Stimulated activated CD4-positive, alpha-beta T cell treated with anti-CD3 and anti-CD28 coated beads, Interleukin-2, amount 100 ng/mL, for 24 hours (primary cell): ENCODE measurements at places on chromosomes 1 and 21.
A peak's percentile ranks its signal among the peaks of the same experiment; 100 is the strongest.

- no peak for DNase-seq
These were observed 12.9 kb downstream of the CERS2 start for GRCh38 chr1:150961756-150962155.

- DNase-seq: peak; percentile 38
These were observed 1.1 kb downstream of the ZSWIM5 start for GRCh38 chr1:45205011-45205909.

GRCh38 chr1:110035236-110035752 is 870 bp downstream of the STRIP1 start:
- no peak for DNase-seq

DNA sequence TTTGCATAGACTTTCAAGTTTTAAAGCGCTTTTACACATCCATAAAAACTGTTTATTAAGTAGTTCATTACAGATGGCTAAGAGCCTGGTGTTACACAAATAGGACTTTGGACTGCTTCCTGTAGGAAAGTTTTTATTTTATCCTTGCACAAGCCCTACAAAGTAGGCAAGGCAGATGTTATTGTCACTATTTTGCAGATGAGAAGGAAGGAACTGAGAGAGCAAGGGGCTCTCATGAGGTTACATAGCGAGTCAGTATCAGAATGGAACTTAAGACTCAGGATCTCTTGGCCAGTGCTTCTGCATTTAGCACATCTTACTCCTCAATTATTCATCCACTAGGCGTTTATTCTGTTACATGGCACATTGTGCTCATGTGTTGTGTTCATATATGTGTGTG is 2.6 kb upstream of the MAPKAPK2 start:
- no peak for DNase-seq

GRCh38 chr1:236301080-236301957 is 19.6 kb upstream of the ERO1B start:
- DNase-seq: no peak

DNA sequence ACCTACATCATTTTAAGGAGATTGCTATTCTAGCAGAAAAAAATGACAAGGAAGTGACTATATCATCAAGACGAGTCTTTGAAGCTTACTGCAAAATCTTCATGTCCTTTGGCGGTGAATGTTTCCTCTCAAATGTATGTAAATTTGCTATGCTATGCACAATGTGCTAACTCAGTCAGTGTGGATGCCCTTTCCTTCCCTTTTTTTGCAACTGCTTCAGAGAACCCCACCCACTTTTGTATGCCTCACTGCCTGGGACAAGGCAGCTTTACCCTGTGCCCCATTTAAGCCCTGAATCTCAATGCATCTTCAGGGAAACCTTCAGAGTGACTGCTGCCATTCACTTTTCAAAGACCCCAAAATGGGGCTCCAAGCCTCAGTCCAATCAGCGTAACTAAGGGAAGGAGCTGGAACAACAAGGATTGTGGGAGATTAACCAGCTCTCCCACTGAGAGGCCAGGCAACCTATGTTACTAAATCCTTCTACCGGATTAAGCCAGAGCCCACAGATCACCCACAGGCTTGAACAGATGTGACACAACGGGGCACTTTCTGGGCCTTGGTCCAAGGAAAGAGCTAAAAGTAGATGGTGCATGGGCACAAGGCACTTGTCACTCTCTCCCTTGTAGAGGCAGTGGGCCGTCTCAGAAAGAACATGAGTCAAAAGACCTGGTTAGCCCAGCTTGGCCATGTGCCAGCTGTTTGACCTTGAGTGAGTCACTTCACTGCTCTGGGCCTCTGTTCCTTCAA is 154.4 kb downstream of the PLPP3 start:
- DNase-seq: no peak

- no peak for DNase-seq
These were observed 3.6 kb downstream of the COL9A2 start for GRCh38 chr1:40313329-40313957.

GRCh38 chr1:151537112-151537511 is 3.0 kb upstream of the TUFT1 start:
- no peak for DNase-seq

GRCh38 chr1:5717031-5717682 is 275.1 kb downstream of the NPHP4 start:
- no peak for DNase-seq

DNA sequence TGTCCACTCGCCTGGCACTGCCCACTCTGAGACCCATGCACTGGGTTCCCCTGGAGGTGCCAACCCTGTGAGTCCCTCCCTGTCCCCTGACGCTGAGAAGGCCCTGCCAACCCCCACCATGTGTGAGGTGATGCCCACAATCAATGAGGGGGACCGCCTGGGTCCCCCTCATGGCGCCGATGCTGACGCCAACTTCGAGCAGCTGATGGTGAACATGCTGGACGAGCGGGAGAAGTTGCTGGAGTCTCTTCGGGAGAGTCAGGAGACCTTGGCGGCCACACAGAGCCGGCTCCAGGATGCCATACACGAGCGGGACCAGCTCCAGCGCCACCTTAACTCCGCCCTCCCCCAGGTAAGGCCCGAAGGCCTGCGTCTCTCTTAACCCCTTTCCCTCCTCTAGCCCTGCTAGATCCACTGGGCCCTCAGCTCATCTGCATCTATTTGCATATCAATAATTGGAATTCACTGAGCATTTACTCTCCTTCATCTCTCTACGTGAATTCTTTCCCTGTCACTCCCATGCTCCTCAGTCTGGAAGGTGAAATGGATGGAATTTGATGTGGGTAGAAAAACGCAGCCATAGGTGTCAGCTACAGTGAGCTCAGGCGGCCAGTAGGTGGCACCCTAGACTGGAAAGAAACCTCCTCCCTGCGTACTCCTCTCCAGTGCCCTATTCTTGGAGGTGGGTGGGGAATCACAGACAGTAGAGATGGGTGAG is 12.8 kb downstream of the PPFIA4 start:
- peak; percentile 78 for DNase-seq

- no peak for DNase-seq
These were observed 4.0 kb upstream of the AGBL4 start for GRCh38 chr1:50027794-50028193.

GRCh38 chr1:190320952-190321351 is 156.7 kb downstream of the BRINP3 start:
- no peak for DNase-seq

DNA sequence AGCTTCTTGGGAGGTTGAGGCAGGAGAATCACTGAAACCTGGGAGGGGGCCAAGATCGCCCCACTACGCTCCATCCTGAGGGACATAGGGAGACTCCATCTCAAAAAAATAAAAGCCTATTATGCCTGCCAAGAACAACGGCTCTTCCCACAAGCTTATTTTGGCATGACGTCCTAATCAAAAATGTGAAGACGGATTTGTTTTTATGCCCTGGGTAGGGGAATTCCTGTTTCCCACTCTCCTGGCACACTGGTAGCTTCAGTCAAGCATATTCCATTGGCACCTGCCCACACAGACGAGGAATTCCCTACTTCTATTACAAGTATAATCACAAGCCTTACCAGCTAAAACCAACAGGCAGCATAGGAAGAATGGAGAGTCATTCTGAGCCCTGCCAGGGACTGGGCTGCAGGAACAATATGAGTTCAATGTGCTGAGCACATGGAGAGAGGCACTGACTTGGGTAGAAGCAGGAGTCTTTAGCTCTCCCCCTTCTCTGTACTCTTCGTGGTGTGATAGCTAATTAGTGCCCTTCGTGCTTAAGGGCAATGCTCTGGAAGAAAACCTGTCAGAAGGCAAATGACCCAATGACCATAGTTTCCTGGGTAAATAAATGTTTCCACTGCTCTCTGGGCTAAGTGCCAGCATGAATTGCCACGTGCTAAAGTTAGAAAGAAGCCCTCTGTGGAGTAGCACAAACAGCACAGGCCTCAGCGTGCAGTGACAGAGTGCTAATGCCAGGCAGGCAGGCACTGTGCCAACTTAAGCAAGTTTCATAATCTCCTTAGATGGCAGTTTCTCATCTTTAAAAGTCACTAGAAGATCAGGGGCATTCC is 16.8 kb downstream of the TNFSF4 start:
- no peak for DNase-seq

GRCh38 chr1:15693371-15693770 is 9.3 kb downstream of the PLEKHM2 start:
- no peak for DNase-seq

GRCh38 chr21:42467140-42467983 is 28.7 kb downstream of the RSPH1 start:
- DNase-seq: no peak

DNA sequence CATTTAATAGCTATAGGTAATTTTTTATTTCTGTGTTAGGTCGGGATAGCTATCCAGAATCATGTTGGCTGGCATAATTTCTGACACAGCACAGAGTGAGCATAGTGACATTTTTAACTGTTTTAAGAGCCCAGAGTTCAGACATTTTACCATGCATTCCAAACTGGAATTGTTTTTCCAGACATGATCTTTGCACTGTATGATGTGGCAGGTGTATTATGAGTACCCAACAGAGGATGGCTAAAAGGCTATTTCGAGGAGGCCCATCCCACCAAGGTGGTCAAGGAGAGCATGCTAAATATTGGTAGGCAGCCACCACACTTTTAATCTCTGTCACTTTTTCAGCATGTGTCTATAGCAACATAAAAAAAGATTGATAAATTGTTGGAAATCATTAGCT is 137.3 kb upstream of the ST6GALNAC5 start:
- DNase-seq: no peak

GRCh38 chr1:41742219-41742618 is 176.5 kb downstream of the HIVEP3 start:
- DNase-seq: no peak

- DNase-seq: no peak
These were observed 76.5 kb downstream of the CD58 start for GRCh38 chr1:116494353-116494692.

GRCh38 chr21:28439788-28440187 is 552.9 kb downstream of the LTN1 start:
- no peak for DNase-seq

- DNase-seq: no peak
These were observed 1464.8 kb upstream of the PRMT6 start for GRCh38 chr1:105591681-105592080.

DNA sequence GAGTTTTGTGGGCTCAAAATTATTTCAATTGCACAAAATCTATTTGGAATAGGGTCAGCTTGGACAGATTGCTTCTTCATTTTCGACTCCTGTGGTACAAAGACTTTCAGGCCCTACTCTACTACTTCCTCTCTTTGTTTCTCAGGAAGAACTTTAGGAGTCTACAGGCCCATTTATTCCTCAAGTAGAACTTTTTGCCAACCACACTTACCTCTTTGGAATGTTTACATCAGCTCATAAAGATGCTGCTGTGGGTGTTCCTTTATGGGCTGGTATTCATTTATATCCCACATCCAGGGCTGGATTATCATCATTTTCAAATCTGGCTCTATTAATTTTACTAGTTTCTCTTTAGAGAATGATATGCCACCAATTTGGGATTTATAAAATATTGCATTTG is 46.3 kb upstream of the TNFSF18 start:
- DNase-seq: no peak

- no peak for DNase-seq
These were observed 255.5 kb downstream of the CTH start for GRCh38 chr1:70666381-70667140.

DNA sequence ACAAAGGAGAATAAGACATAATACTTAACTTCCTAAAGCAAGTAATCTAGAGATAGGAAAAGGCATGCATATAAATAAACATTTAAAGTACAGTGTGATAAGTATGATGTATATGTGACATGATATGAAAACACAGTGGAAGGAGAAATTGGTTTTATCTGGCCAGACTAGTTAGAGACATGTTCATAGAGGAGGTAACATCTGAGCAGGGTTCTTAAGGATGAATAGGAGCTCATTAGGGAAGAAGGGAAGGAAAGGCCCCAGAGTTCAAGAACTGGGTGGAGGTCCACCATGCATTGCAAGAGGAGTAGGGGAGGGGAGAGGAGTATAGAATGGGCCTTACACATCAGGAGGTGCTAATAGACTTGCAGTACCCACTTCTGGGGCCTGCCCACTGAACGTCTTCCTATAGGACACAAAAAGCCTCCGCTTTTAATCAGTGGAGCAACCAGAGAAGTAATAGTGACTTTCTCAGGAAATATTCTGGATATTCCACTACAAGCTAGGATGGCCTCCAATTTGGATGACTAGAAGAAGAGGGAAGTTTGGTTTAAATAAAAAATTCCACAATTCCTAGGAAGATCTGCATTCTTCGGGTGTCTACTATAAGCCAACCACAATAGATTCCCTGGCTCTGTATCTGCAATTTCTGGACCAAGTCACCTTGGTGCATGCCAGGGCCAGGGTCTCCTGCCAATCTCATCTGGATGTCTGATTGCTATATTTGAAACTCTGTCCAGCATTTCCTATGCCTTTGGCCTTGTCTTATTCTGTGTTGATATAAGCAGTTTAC is 41.9 kb downstream of the NGF start:
- no peak for DNase-seq

GRCh38 chr1:231866392-231867331 is 240.1 kb downstream of the DISC1 start:
- peak; percentile 59 for DNase-seq

GRCh38 chr1:36625253-36625934 is 142.7 kb upstream of the CSF3R start:
- no peak for DNase-seq

GRCh38 chr1:86233403-86233802 is 76.8 kb upstream of the COL24A1 start:
- no peak for DNase-seq

GRCh38 chr1:203954788-203955552 is 93.6 kb downstream of the SNRPE start:
- no peak for DNase-seq
